ENCODE measurements at places on chromosomes 7 and 10.
A peak's percentile ranks its signal among the peaks of the same experiment; 100 is the strongest.

GRCh38 chr7:24820730-24821044 is 63.4 kb upstream of the GSDME start:
- DNase-seq: peak; percentile 71

DNA sequence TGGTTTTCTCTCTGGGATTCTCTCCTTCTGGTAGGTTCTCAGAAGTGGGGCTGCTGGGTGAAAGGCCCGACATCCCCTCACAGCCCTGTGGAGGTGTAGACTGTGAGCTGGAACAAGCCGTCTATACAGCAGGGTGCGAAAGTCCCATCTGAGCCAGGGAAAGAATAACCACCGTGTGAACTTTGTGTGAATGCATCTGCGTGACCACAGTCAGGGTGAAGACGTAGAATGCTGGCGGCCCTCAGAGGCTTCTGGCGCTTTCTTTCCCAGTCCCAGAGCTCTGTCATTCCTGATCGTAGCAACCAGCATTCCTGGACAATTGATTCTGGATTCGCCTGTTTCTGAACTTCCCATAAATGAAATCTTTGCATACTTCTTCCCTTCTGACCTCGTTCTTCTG is 30.0 kb downstream of the ELFN1 start:
- no peak for DNase-seq

DNA sequence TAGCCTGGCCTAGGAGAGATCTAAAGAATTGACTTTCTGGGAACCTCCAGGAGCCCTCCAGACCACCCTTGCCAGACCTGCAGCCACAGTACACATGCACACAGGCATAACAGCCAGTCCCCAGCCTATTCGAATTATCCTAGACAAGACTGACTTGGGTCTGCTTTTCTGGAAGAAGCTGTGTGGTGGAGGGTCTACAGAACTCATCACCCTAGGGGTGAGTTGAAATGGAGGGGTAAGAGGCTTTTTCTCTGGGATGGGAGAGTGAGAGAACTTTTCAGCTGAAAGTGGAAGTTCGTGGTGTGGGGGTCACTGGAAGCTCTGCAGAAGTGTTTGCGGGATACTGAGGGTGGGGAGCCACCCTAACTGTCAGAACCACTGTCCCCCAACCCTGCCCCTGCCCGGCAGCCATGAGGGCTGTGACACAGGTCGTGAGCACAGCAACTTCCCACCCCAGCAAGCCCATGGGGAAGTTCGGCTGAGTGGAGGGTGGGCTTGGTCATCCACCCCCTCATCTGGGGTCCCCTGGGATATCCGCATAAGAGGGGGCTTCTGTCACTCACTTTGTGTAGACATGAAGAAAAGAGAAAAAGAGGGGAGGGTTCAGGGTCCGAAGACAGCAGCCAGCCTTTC is 7.8 kb downstream of the TLX1 start:
- no peak for DNase-seq

GRCh38 chr7:157893535-157894044 is 556.8 kb downstream of the DNAJB6 start:
- no peak for DNase-seq

- peak; percentile 66 for DNase-seq
Observed at GRCh38 chr7:46478046-46478445, 557.0 kb upstream of the IGFBP3 start.

- no peak for DNase-seq
Observed at GRCh38 chr10:104325436-104326435, 12.5 kb downstream of the ITPRIP start.

DNA sequence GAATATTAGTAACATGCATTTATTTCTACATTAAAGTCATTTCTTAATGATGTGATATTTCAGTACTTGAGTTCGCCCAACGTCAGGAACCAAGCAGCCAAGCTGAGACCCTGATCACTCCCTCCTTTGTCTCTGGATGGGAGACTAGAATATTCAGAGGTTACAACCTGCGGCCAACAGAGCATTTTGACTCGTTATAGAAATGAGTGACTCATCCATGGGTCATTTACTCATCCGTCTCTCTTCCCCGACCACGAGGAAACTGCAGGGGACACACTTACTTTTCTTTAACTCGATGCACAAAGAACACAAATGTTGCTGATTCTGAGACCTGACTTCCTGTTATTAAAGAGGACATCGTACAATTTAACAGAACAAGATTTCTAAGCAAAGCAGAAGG is 343.3 kb downstream of the FRMD4A start:
- peak; percentile 79 for DNase-seq

GRCh38 chr7:94028768-94029167 is 24.6 kb upstream of the BET1 start:
- peak; percentile 82 for DNase-seq

GRCh38 chr10:71487726-71488125 is 91.0 kb downstream of the CDH23 start:
- DNase-seq: no peak
